DMS 273 treated with DMSO at 0.1 percent for 48 hours (cell line): ENCODE measurements at places on chromosomes 7 and 10.

DNA sequence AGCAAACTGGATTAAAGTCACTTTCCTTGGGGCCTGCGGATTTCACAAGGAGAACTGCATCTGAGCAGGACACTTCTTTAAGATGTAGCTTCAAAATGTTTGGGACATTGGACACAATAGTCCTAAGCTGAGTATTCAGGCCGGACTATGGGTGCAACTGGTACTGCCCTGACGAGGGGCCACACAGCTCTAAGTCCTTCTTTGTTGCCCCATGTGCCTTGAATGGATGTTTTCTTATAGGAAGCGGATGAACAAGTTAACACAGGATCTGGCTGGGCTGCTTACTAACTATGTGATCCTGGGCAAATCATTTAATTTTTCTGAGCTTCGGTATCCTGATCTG, 147.8 kb upstream of the KLF14 start:
- DNase-seq, result no peak

GRCh38 chr7:157926521-157927150, 589.8 kb downstream of the DNAJB6 start:
- DNase-seq, result no peak

DNA sequence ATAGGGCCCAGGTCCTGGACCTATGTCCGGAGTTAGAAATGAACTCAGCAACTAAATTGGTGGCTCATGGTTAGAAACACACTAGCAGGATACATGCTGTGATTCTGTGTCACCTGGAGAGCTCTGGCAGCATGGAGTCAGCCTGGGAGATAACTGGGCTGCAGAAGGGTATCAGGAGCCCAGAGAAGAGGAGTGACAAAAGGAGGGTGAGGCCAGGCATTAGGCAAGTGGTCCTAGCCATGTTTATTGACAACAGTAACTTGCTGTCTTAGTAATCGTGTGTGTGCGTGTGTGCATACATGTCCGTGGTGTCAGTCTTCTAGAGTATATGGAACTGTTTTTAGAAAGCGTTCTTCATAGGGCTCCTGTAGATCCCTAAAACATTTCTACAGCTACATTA, 157.5 kb upstream of the PHYHIPL start:
- DNase-seq, result no peak

GRCh38 chr7:118839515-118839914, 615.0 kb downstream of the ANKRD7 start:
- DNase-seq, result no peak

- DNase-seq, result no peak
These were observed 95.5 kb downstream of the MAP3K8 start for GRCh38 chr10:30529373-30529998.

- DNase-seq, result no peak
These were observed 69.8 kb upstream of the DRGX start for GRCh38 chr10:49465736-49466135.

GRCh38 chr7:26688936-26689506, 175.4 kb downstream of the SKAP2 start:
- no peak for DNase-seq

DNA sequence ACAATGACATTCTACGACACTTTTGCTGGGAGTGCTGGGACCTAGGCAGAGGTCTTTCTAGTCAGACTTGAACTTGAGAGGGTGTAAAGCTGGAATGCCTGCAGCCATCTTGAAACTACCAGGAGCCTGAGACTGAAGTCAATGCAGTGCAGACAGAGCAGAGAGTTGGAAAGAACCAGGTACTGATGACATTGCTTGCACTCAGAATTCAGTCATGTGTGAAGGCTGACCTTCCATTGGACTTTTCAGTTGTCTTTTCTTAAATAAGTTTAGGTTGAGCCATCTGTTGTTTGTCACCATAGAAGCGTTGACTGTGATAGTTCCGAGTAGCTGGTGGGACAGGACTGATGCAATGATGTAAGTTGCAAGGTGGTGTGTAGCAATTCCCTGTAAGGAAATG, 3.1 kb upstream of the PLPP4 start:
- DNase-seq, result no peak

GRCh38 chr10:71966046-71967004, 2.1 kb downstream of the CHST3 start:
- DNase-seq, result no peak

DNA sequence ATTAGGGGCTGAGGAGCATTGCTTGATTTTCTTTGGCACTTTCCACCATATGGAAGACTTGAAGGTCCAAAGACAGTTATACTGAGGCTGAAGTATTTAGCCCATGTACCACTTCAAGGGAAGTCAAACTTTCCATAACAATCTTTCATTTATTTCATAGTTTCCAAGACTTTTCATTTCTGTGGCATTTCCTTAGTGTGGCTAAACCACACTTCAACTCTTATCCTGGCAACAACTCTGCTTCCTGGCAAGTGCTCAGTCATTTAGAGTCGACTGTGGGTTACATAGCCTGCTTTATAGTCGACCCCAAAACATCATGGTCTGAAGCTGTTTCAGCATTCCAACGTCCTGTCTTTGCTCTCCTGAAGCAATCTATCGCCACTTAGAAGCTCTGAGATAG, 343.0 kb upstream of the SEMA3D start:
- no peak for DNase-seq

- DNase-seq, result no peak
These were observed 867.2 kb upstream of the LRRTM3 start for GRCh38 chr10:66058594-66058993.

GRCh38 chr10:124996854-124997215, 54.9 kb downstream of the ZRANB1 start:
- no peak for DNase-seq

DNA sequence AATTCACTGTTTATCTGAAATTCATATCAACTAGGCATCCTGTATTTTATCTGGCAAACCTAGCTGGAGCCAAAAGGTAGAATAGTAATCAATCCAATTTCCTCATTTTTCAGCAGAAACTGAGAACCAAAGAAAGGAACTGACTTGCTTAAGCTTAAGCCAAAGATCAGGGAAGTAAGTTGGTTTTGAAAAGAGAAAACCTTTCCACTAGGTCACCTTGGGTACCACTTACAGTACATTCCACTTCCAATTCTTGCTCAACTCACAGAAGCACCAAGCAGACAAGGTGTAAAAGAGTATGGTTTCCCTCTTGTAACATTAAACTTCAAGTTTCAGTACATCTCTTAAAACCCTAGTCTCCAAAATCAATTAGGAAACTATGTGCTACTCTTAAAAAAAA, 79.6 kb downstream of the ZFAND4 start:
- DNase-seq, result no peak

DNA sequence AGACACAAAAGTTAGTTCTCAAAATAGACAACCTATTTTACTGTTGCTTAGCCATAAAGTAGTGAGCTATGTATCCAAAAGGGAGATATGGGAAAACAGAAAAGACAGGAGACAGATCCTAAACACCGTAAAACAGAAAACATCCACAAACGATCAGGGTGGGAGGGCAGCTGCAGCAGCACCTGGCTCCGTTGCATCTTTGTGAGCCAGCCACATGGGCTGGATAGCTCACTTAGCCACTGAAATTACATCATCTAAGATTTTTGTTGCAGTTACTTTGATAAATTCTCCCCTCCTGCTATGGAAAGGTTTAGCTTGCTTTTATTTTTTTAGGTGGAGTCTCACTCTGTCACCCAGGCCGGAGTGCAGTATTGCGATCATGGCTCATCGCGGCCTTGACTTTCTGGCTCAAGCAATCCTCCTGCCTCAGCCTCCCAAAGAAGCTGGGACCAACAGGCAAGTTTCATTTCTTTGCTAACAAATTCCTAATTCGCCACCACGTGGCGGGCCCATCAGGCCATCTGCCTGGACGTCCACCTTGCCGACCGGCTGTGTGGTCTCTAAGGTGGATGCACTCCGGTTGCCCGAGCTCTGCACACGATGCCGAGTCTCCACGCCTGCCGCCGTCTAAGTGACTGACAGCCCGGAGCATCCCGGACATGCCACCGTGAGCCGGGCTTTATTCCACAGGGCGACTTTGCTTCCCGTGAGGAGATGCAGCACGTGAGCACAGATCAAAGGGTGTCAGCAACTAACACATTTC, 159.8 kb downstream of the DIP2C start:
- DNase-seq, result no peak

DNA sequence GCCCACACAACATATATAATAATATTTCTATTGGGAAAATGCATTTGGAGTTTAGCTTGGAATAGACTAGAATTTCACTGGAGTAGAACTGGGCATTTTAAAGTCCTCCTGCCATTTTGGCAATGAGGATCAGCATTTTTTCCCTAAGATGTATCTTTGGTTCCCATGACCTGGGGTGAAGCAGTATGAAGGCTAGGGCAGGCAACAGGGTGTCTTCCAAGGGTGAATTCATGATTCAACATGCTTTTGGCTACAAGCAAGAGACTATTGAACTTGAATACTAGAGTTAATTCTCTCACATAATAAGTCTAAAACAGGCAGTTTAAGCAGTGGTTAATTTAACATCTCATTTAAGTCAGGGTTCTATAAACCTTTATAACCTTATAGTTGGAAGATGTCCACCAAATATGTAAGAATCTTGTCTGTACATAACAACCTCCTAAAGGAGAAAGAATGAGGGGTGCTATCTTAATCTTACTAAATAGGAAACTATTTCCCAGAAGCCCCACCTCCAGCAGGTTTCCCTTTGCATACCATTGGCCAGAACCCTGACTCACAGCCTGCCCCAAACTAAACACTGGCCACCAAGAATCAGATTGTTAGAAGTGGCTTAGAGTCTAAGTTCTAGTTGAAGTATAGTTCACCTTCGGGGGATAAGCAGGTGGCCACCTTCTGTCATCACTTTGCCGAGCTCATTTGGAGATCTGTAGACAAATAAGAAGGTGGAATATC, 96.0 kb upstream of the PRPS1L1 start:
- no peak for DNase-seq

GRCh38 chr10:91312382-91312733, 91.9 kb downstream of the PCGF5 start:
- DNase-seq, result no peak

DNA sequence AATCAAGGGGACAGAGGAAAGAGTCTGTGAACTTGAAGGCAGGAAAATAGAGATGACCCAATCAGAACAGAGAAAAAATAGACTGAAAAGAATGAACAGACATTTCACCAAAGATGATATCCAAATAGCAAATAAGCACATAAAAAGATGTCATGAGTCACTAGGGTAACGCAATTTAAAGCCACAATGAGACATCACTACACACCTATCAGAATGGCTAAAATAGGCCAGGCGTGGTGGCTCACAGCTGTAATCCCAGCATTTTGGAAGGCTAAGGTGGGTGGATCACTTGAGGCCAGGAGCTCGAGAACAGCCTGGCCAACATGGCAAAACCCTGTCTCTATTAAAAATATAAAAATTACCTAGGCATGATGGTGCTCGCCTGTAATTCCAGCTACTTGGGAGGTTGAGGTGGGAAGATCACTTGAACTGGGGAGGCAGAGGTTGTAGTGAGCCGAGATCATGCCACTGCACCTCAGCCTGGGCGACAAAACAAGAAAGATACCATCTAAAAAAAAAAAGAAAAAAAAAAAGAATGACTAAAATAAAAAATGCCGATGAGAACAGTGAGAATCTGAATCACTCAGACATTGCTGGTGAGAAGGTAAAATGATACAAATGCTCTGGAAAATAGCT, 100.9 kb downstream of the LHPP start:
- DNase-seq, result no peak

DNA sequence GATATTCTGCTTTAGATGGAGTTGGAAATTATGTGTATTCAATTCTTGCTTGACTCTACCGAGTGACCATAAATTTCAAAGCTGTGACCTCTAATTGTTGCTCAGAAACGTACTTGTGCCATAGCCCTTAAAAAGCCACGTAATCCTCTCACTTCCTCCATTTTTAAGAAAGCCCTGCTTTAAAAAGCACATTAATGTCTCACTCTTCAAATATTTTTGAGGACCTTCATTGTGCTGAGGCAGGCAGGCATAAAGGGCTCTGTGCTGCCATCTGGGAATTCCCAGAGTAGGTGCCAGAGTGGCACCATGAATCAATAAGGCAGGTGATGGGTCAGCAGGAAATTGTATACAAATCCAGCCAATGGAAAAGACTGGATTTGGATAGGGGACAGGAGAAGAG, 97.7 kb upstream of the FAM204A start:
- no peak for DNase-seq

DNA sequence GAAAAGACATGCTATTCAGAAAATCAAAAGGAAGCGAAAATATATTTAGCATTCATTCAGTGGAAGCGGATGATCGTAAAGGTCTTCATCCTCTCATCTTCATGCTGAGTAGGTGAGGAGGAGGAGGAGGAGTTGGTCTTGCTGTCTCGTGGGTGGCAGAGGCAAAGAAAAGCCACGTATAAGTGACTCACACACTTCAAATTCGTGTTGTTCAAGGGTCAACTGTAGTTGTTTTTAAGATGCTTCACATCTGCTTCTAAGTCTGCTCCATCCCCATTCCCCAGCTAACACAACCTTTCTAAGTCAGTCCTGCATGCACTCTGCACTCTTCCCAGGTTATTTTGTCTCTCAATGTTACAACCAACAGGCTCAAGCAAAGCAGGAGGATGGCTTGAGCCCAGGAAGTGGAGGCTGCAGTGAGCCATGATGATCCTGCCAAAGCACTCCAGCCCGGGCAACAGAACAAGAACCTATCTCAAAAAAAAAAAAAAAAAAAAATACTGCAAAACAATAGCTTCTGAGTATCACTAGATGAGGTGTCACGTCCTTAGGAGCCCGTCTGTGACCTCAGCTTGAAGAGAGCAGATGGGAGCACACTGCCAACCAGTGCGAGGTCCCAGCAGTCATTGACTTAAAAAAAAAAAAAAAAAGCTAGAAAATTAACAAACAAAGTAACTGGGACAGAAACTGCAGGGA, 70.5 kb downstream of the SFMBT2 start:
- DNase-seq, result no peak

DNA sequence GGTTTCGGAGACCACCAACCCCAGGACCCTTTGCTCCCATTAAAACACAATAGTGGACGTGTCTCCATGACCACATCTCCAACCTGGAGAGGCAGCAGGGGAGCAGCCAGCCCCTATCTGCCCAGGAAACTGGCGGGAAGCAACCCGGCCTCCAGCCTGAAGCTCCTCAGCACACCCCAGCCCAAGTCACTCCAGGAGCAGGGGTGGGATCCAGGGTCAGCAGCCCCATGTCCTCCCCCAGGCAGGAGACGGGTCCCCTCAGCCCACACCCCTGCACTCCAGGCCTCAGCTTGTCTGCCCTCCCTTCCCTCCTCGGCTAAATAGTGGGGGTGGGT, 601 bp downstream of the ADAM8 start:
- no peak for DNase-seq

GRCh38 chr7:81248420-81248819, 329.6 kb upstream of the SEMA3C start:
- no peak for DNase-seq

GRCh38 chr10:82319562-82319961, 444.6 kb downstream of the NRG3 start:
- DNase-seq, result peak; percentile 53
